Renal cortical epithelial cell (primary cell): ENCODE measurements at places on chromosomes 6 and 20.

DNA sequence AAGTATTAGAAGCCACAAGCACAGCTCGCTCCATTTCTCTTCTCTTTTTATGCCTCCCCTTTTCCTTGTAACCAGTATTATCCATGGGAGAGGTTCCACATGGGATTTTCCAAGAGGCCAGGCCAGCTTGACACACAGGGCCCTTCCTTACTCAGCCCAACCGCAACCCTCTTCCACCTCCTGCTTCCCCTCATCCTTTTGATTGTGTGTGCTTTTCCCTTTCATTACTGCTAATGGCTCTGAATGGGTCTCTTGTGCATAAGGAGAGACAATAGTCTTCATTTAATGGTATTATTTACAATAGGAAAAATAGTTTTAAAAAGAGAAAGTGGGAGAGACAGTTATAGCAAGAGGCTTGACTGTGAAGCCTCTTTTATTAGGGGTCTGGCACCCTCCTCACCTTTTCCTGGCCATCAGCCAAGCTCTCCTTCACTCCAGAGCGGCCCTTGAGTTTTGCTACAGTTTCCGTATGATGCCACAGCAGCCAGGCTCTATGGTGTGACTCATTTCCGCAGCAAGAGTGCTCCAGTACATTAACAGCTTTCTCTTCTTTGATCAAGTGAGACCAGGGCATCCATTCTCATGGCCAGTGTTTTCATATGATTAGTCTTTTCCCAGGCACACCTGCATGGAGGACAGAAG lies 579.5 kb downstream of the TFAP2B start:
- peak; percentile 8 for DNase-seq

DNA sequence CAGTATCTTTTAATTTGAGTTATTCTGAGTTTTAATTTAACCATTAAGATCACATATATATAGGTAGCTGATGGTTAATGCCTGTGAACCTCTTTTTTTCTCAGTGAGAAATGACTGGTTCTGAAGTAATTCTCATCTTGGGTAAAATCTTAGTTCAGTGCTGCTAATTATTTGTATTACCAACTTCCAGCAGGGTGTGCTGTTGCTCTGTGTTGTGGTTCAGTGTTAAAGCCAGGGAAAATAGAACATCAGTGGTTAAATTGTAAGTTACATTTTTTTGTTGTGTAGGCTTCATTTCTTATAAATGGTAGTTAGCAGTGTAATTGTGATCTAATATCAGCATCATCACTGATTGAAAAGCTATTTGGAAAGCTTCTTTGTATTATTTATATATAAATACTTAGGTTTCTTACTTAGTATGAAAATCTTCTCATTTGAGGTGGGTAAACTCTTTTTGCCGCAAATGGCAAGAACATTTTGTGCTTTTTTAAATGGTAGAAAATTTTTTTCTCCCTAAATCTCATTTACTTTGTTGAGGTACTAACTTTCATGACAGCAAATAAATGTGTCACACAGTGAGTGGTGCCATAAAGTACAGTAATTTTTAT lies 43.7 kb downstream of the CDC5L start:
- peak; percentile 71 for DNase-seq

GRCh38 chr6:155314773-155315515 lies 660 bp upstream of the TFB1M start:
- DNase-seq = peak; percentile 83

GRCh38 chr6:34284563-34285447 lies 36.0 kb upstream of the SMIM29 start:
- no peak for DNase-seq

- DNase-seq = no peak
Measured at GRCh38 chr20:5945963-5946362, 4.4 kb downstream of the TRMT6 start.

- no peak for DNase-seq
Measured at GRCh38 chr6:26129656-26130055, 42.4 kb downstream of the HFE start.
